ENCODE measurements at places on chromosomes 1 and 21. TPM values are rescaled to one million over a fixed set of nuclear protein-coding genes. Genes with fewer than 3 reads are reported as not detected.

DNA sequence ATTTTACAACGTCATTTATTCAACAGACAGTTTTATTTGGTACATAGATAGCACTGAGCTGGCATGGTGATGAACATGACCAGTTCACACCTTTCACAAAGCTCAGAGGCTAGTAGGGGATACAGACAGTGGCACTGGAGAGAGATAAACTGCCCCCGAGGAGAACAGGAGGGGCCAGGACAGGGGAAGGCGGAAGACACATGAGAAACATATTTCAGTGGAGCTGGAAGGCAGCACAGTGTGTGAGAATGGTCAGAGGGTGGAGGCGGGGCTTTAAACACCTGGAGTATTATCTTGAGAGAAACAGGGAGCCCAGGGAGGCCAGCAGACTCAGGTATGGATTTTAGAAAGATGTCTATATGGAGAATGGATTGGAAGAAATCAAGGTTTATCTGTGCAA is 49.5 kb downstream of the CHML start:
- H3K4me3 ChIP-seq, result no peak overlapping the region
- DNase-seq, result no peak
- H3K27me3 ChIP-seq, result no peaks in the 10 kb centered on the region
- no peaks in the 10 kb centered on the region for H3K4me1 ChIP-seq
- no peak overlapping the region for H3K27ac ChIP-seq

Gene HTR1D
- total RNA-seq, result not detected

Gene BARHL2
- total RNA-seq, result not detected

Gene SSU72
- 47.8 TPM for total RNA-seq

GRCh38 chr1:171965777-171966176 is 124.5 kb downstream of the DNM3 start:
- DNase-seq, result no peak
- peaks cover 3% of the 10 kb centered on the region for H3K4me1 ChIP-seq
- H3K27me3 ChIP-seq, result no peaks in the 10 kb centered on the region
- no peak overlapping the region for H3K4me3 ChIP-seq
- H3K27ac ChIP-seq, result no peak overlapping the region

DNA sequence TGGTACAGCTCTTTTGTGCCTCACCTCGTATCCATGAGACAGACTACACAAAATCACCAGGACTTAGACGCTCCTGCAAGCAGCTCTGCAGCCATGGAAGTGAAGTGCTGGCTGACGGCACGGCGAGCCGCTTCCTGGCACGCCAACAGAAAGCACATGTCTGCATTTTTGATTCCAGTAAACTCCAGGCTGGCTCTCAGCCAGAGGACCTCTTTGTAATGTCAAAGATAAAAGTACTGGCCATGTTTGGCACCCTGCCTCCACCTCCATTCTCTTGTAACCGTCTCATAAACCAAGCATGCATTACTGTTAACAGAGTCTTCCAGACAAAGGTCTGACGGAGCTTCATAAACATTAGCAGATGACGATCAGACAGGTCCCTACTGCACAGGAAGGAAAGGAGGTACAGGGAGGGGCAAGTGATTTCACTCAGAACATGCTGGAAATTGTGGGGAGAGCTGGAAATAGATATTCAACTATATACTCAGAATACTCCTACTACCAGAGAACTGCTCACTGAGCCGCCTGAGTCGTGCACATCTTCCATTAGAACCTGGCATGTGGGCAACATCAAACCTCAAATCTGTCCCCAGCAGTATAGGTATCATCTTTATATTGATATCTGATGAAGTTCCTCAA is 632.0 kb downstream of the SMYD3 start:
- H3K36me3 ChIP-seq, result no peaks in the 10 kb centered on the region
- no peak overlapping the region for H3K27ac ChIP-seq
- no peaks in the 10 kb centered on the region for H3K27me3 ChIP-seq
- no peak overlapping the region for H3K4me3 ChIP-seq
- no peaks in the 10 kb centered on the region for H3K4me1 ChIP-seq

Gene IGSF9
- 1.7 TPM for total RNA-seq
